NCI-H2081 (cell line): ENCODE measurements at places on chromosomes 13 and 19.

GRCh38 chr19:2477732-2478191 is 1.8 kb downstream of the GADD45B start:
- no peak for DNase-seq

- DNase-seq = peak; percentile 56
Observed at GRCh38 chr19:15449620-15450527, at the start of gene WIZ. Gene WIZ (minus strand): TSS chr19:15449956. CDS start chr19:15448307, 1,649 bp downstream.

GRCh38 chr19:7808108-7808507 is 21.9 kb upstream of the EVI5L start:
- no peak for DNase-seq

DNA sequence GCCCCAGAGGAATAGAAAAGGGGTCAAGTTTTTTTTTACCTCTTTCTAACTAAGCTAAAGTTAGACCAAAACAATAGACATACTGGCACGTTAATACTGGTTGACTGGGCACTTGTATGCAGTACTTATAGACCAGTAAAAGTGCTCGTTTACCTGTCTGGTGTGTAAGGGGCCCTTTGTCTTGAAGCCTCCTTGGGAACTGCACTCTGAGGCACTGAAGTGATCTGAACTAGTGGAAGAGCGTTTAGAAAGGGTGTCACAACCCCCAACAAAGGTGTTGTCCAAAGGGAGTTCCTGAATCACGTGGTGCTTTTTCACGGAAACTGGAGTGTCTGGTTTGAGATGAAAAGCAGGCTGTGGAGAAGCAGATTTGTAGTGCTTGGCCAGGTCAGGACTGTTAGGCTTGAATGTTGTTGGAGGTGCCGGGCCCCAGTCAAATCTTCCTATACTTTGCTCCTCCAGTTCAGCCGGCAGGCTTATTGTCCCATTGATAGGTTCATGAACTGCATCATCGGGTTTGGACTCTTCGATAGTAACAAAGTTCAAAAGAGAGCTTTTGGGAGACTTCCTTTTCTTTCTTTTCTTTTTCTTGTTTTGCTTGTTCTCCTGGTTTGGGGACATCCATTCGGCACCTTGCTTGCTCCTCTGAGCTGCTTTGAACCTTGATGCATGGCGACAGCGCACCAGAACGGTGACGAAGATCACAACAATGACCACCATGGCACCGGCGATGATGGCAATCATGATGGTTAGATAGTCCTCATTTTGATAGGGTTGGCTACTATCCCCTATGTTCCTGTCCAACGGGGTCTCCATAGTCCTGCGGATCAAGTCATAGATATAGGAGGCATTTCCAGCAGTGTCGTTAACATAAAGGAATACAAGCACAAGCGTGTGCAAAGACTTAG is 4.6 kb downstream of the PCDH9 start:
- DNase-seq = no peak

GRCh38 chr19:47093254-47093653 is 20.3 kb downstream of the ZC3H4 start:
- DNase-seq = no peak

DNA sequence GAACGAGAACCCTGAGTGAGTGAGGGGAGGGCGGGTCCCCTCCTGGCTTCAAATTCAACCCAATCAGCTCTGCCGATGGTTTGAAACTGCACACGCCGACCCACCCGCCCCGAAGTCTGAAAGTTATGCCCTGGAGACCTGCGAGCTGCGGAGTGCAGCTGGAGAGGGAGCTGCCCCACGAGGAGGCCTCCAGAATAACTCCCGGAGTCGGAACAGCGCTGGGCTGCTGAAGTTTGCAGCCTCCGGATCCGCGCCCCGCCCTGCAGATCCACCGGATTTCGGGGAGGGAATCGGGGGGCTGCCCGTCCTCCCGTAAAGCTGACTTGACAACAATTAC is 7.0 kb downstream of the POU4F1 start:
- peak; percentile 21 for DNase-seq

- DNase-seq = no peak
Observed at GRCh38 chr13:113995051-113995601, 21.2 kb upstream of the C13orf46 start.

- DNase-seq = no peak
Observed at GRCh38 chr13:51065372-51066090, 45.5 kb downstream of the C13orf42 start.

DNA sequence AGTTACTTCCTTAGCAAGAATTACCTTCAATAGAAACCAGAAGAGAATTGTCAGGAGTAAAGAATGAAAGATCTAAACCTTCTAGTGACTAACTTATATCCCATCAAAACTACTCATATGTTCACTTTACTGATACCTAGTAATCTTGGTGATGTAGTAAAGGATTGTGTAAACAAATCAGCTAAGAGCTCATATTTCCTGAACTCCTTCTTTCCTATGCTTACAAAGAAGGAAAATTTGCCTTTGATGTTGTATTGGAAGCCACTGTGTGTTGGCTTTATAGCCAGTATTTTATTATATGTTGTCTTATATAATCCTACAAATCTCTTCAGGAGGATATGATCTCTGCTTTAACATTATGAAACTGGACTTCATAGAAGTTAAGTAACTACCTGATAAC is 671.0 kb downstream of the PCDH9 start:
- DNase-seq = no peak
